ENCODE measurements at places on chromosomes 11 and 22.

DNA sequence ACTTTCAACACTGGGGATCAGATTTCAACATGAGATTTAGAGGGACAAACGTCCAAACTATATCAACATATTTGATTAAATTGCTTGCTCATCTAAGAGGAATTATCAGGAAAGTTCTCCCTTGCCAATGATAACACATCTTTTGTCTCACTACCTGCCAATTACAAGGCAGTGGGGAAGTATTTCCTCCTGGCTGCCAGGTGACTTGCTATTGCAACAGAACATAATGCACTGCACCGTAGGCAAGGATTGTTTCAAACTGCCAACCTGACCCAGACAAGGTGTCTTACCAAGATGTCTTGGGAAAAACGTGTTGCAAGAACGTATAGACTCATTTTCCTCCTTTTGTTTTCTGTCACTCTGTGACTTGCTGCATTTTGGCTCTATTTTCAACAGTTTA is 711.6 kb downstream of the METTL15 start:
- DNase-seq: no peak

DNA sequence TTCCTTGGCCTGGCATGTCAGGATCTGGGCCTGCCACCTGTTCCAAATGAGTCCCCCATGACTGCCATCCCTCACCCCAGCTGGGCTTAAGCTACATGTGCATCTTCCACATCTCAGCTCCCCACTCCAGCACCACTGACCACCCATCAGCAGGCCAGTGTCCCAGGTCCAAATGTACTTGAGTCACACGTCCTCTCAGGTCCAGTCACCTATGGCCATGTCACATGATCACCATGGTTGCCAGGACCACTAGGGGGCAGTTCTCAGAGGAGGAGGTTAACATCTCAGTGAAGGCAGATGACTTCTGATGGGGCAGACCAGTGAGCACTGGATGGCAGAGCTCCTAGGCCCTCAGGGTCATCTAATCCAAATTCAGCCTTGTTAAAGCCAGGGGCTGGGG is 41.9 kb upstream of the WNT11 start:
- no peak for DNase-seq

GRCh38 chr11:129418039-129418438 is 42.4 kb downstream of the BARX2 start:
- DNase-seq: no peak

GRCh38 chr11:14644226-14645014 is 816 bp downstream of the PDE3B start:
- DNase-seq: peak; percentile 25

GRCh38 chr11:12270215-12270797 is 107.1 kb upstream of the PARVA start:
- no peak for DNase-seq

DNA sequence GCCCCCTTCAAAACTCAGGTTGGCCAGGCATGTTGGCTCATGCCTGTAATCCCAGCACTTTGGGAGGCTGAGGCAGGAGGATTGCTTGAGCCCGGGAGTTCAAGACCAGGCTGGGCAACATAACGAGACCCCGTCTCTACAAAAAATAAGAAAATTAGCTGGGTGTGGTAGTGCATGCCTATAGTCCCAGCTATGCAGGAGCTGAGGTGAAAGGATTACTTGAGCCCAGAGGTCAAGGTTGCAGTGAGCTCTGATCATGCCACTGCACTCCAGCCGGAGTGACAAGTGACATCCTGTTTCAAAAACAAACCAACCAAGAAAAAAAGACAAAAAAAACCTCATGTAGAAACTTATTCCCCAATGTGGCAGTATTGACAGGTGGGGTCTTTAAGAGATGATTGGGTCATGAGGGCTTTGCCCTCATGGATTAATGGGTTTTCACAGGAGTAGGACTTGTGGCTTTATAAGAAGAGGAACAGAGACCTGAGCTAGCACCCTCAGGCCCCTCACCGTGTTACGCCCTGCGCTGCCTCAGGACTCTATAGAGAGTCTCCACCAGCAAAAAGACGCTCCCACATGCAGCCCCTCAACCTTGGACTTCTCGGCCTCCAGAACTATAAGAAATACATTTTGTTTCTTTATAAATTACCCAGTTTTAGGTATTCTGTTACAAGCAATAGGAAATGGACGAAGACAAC is 22.3 kb downstream of the LAYN start:
- DNase-seq: no peak

DNA sequence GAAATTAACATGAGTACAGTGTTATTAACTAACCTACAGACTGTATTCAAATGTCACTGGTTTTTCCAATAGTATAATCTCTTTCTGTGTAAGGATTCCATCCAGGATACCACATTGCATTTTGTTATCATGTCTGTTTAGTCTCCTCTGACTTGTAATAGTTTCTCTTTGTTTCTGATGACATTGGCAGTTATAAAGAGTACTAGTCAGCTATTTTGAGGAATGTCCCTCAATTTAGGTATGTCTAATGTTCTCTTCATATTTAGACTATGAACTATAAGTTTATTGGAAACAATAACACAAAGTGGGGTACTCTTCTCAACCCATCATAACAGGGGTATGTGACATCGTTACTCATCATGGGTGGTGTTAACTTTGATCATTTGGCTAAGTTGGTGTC is 20.3 kb upstream of the ME3 start:
- no peak for DNase-seq

DNA sequence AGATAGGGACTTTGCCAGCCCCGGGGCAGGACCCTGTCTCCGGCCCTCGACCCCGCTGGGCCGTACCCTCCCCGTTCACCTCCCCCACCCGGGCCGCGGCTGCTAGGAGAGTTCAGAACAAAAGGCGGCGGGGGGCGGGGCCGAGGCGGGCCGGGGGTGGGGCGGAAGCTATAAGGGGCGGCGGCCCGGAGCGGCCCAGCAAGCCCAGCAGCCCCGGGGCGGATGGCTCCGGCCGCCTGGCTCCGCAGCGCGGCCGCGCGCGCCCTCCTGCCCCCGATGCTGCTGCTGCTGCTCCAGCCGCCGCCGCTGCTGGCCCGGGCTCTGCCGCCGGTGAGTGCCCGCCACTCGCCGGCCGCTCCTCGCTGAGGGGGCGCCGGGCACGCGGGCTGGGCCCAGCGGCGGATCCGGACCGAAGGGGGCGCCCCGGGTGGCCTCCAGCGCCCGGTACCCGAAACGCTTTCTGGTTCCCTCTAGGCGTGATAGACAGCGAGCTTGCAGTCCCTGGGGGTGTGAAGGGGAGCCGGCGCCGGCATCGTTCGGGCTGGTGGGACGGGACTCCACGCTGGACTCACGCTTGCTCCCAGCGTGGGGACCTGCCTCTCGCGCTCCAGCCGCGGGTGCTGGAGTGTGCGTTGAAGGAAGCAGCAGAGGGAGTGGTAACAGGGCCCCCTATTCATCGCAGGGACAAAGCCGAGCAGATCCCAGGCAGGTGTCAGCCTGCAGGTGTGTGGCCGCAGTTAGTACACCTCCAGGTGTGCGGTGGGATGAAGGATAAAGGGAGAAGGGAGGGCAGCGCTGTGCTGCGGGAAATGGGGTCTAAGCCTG is at the start of gene MMP11:
Gene MMP11 (plus strand): TSS at position 201 of the 825 bp plus-strand sequence. CDS start 22 bp downstream, at position 223.
- DNase-seq: peak; percentile 47

DNA sequence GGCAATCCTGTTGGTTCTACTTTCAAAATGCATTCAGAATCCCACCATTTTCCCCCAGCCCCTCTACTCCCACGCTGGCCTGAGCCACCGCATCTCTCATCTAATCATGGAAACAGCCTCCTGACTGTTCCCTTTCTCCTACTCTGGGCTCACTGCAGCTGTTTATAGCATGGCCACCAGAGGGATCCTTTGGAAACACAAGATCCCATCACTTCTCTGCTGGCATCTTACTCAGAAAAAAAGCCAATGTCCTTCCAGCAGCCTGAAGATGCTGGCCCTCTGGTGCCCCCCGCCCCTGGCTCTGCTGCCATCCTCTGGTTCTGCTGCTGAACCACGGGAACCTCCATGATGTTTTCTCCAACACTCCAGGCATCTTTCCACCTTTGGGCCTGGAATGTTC is 11.1 kb downstream of the MS4A8 start:
- no peak for DNase-seq

DNA sequence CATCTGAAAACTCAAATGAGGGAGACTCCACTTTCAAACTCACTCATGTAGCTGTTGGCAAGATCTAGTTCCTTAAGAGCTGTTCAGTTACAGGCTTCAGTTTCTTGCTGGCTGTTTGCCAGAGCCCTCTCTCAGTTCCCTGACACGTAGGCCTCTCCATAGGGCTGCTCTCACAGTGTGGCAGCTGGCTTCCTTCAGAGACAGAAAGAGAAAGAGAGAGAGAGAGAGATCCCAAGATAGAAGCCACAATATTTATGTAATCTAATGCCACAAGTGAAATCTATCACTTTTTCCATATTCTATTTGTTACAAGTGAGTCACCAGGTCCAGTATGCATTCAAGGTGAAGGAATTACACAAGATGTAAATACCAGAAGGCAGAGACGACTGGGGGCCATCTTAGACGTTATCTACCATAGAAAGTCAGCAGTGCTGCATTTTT is 168.8 kb downstream of the RCN1 start:
- DNase-seq: peak; percentile 81

DNA sequence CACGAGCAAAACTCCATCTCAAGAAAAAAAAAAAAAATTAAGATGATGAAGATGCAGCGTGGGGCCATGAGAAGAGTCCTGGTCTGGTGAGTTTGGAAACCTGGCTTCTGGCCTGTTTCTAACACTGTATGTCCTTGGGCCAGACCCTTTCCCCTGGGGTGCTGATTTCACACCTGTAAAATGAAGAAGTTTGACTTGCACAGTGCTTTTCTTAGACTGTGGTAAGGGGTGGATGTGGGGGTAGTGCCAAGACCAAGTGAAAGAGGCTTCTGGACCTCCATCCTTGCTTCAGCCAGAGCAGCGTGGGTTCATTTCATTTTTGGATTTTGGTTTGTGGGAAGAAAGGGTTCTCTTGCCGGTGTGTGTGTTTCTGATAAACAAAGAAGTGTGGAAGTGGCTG is 42.1 kb downstream of the PTPRJ start:
- no peak for DNase-seq

DNA sequence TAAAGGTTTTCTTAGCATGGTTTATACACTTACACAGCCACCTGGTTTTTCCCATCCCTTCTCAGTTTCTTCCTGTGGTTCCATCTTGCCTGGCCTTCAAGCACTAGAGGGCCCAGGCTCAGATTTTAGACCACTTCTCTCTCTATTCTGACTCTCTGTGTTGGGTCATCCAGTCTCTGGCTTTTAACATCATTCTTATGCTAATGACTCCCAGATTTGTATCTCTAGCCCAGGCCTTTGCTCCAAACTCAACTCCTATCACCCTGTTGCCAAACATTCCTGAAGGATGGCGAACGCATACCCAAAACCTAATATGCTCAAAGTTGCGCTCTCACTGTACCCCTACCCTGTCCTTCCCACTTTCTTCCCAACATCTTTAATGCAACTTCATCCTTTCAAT is 135.1 kb downstream of the SPATA19 start:
- no peak for DNase-seq

- DNase-seq: peak; percentile 82
Observed at GRCh38 chr11:102986815-102987214, 31.3 kb upstream of the MMP13 start.

DNA sequence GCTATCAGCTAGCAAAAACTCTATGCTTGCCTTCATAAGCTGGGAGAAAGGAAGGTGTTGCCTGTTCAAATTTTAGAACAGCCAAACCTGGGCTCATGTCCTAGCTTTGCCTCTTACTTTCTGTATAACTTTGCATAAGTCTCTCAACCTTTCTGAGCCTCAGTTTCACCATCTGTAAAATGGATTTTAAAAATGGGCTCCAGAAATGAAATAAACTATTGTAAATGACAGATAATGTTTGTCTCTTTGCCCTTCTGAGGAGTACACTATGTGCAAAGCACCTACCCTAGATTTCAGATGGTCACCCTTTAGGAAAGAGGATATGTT is 68.7 kb downstream of the FAM168A start:
- DNase-seq: no peak

DNA sequence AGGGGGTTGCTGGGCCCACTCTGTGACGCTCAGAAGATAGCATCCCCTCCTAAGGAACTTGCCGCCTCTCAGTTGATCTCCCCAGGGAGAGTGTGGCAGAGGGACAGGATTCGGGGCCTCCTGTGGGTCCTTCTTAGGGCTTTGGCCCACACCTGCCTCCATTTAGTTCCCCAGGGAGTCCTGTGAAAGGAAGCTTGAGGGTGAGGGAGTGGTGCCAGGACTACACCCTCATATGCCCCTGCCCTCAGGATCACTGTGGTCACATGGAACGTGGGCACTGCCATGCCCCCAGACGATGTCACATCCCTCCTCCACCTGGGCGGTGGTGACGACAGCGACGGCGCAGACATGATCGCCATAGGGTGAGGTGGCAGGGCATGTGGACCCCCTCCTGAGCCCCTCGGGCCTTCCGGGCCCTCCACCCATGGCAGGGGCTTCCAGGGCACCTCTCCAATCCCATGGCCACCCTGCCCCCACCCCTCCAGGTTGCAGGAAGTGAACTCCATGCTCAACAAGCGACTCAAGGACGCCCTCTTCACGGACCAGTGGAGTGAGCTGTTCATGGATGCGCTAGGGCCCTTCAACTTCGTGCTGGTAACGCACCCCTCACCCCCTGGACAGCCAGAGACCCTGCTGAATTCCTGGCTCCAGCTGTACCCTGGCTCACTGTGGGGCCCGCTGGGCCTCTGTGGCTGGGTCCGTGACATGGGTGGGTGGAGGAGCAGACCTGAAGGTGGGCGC is 3.5 kb downstream of the INPP5J start:
- no peak for DNase-seq

- no peak for DNase-seq
Observed at GRCh38 chr11:93529707-93530467, 13.3 kb downstream of the SMCO4 start.

- DNase-seq: no peak
Observed at GRCh38 chr22:49113758-49114157, 713.9 kb downstream of the BRD1 start.

DNA sequence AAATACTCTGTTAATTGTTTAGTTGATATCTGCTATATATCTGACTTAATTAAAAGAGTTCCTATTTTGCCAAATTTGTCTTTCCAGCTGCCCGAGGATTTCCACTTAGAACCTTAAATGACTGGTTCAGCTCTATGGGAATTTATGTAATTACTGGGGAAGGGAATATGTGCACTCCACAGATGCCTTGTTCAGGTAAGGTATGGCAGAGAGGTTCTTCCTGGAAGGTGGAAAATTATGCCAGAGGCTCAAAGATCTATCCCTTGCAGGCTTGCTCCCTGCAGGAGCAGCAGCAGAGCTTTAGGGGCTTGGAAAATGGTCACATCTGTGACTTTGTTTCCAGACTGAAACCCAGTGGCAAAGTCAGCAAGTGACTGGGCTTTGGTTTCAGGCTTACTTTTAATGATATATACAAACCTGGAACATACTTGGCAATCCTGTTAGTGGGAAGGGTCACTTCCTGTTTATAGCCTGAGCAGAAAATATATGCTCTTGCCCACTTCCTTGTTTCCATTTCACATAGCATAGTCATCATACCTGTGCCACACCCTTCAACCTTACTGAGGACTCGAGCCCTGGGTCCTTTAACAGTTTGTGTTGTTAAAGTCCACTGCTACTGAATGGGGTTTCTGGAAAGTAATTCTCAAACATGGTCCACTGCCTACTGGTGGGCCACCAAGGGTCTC is 23.7 kb downstream of the WBP2NL start:
- no peak for DNase-seq

- no peak for DNase-seq
Observed at GRCh38 chr11:61968758-61969390, 1.4 kb upstream of the FTH1 start.

- no peak for DNase-seq
Observed at GRCh38 chr11:134612140-134613030, 200.3 kb upstream of the B3GAT1 start.

GRCh38 chr11:116172156-116172555 is 600.6 kb downstream of the BUD13 start:
- DNase-seq: no peak

- DNase-seq: no peak
Observed at GRCh38 chr11:120001178-120002090, 136.5 kb downstream of the TRIM29 start.

- peak; percentile 56 for DNase-seq
Observed at GRCh38 chr11:110463153-110463552, 33.4 kb downstream of the FDX1 start.
